ENCODE measurements at places on chromosomes 11 and 22.

DNA sequence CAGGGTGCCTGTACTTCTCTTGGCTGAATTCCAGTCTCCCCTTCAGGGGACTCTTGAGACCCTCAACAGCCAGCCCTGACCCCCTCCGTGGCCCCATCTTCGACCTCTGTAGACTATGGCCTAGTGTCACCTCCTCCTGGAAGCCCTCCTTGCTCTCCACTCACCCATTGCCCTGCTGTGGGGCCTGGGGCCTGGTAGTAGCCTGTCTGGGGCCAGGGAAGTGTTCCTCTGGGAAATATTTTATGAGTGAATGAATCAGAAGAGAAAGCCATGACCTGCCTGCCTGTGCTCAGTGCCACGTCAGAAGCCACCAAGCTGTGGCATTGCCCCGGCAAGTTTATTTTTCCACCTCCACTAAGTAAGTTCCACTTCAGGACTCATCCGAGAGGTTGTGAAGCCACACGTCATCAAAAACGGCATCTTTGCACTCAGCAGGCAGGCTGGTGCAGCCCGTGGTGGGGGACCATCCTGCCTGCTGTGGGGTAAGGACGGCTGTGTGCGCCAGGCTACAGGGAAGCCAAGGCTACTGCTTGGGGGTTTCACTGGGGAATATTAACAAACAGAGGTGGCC is 59.6 kb upstream of the PPARA start:
- DNase-seq = no peak

DNA sequence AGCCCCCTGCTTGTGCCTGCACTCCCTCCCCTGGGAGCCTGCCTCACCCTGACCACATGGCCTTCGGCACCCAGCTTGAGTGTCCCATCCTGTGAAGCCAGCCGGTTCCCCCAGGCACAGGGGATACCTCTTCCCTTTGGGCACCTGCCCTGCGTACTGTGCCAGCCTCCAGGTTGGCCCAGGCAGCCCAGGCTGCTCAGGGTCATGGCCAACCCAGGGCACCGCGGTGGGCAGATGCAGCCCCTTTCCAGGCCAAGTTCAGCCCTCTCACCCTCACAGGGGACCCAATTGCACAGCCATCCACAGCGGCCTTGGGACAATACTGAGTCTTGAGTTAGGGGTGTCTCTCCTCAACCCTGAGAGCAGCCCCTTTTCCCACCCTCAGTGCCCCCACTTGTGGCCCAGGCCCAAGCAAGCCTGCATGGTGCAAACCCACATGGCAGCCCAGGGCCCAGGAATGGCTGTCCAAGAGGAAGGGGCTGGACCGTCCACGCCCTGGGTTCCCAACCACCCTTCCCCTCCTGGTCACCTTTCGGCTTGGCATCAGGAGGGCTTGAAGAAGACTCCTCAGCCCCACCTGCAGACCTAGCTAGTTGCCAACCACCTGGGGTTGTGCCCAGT is 87.7 kb downstream of the CDKN1C start:
- no peak for DNase-seq

DNA sequence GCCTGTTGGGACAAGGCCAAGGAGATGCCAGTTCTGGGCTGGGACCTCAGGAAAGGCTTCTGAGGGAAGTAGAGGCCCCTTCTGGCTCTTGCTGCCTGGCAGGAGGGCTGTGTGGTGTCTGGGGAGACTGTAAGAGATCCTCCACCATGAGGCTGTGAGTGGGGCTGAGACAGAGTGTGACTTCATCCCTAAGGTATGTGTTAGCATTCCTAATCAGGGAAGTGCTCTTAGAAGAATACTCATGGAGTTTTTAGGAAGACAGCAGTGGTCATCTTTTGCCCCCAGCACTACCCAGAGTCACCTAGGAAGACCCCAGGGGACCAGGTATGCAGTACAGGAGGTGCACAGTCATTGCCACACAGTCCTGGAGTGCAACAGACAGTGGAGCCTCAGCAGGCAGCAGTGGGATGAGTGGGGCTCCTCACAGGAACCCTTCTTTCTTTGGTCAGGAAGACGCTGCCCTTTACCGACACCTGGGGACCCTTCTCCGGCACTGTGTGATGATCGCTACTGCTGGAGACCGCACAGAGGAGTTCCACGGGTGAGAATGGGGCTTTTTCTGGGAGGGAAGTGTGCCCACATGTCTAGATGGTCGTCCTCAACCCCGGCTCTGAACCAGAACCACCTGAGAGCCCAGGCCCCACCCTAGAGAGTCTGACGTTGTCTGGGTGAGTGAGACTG is 2.8 kb downstream of the RIC8A start:
- DNase-seq = no peak

- DNase-seq = no peak
Observed at GRCh38 chr11:82004537-82005213, 729.0 kb downstream of the FAM181B start.

- DNase-seq = no peak
Observed at GRCh38 chr11:10518123-10518522, 22.9 kb downstream of the RNF141 start.

GRCh38 chr22:38056969-38057891 is at the start of gene PICK1:
TSS of gene PICK1 (plus strand) at chr22:38057404. CDS start at chr22:38057810, 406 bp downstream.
- peak; percentile 56 for DNase-seq

- DNase-seq = no peak
Observed at GRCh38 chr22:47057916-47058585, 295.6 kb downstream of the TBC1D22A start.

GRCh38 chr11:24060125-24060524 is 436.7 kb upstream of the LUZP2 start:
- no peak for DNase-seq

Data from stimulated activated CD8-positive, alpha-beta memory T cell treated with anti-CD3 and anti-CD28 coated beads, Interleukin-15, amount 100 ng/mL, for 24 hours (primary cell).